ENCODE measurements at places on chromosomes 2 and 18. TPM values are rescaled to one million over a fixed set of nuclear protein-coding genes. Genes with fewer than 3 reads are reported as not detected.
A peak's percentile ranks its signal among the peaks of the same experiment; 100 is the strongest.

DNA sequence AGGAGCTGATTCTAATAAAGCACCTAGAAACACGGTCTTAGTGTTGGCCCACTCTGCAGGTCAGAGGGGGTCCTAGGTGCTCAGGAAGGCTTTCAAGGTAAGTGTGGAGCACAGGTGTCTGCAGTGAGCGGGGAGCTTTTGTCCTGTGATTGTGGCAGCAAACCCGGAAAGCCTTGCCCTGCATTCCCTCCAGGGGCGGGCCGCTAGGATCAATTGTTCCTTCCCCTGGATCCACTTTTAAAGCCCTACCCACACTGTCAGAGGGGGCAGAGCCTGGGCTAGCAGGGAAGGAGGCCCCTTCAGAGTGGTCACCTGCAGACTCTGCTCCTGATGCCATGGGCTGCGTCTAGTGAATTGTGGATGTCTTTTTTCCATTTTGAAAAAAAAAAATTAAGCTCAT, 176.0 kb downstream of the CTIF start:
- H3K4me3 ChIP-seq: no peak overlapping the region
- DNase-seq: peak; percentile 22
- H3K36me3 ChIP-seq: peaks cover 6% of the 10 kb centered on the region
- H3K27me3 ChIP-seq: no peaks in the 10 kb centered on the region
- peaks cover 12% of the 10 kb centered on the region for H3K4me1 ChIP-seq

The CPLX4 gene
- total RNA-seq: not detected

GRCh38 chr2:190634381-190634780, 14.5 kb upstream of the NAB1 start:
- H3K4me3 ChIP-seq: no peak overlapping the region
- H3K27ac ChIP-seq: no peak overlapping the region
- H3K36me3 ChIP-seq: no peaks in the 10 kb centered on the region
- DNase-seq: no peak
- H3K4me1 ChIP-seq: peaks cover 14% of the 10 kb centered on the region
- H3K27me3 ChIP-seq: no peaks in the 10 kb centered on the region

DNA sequence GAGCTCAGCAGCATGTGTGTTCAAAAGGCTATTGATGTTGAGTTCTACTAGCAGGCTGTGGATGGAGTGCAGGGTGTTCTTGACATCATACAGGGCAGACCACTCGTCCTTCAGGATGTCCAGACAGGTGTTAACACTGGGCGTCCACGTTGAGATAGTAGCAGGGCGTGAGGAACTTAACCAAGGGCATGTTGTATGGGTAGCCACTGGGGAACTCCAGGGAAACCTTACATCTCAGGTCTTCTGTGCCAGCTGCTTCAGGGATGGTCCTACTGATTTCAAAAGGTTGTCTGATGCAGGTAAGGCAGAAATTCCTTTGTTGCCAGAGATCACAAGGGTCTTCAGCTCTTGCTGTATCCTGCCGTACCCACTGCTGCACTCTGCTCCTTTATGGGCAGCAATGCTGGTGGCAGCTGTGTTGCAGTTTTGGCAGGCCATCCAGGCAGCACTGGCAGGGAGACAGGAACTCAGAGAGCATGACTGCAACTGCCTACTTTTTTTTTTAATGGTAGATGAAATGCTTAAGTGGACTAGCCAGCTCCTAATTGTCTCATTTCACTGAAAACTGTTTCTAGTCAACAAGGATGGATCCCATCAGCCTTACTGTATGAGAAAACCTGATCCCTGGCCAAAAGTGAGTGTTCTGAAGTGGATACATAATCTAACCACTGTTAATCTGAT, 32.4 kb upstream of the RBBP8 start:
- no peaks in the 10 kb centered on the region for H3K27me3 ChIP-seq
- H3K4me1 ChIP-seq: no peaks in the 10 kb centered on the region
- DNase-seq: no peak
- H3K27ac ChIP-seq: no peak overlapping the region
- peaks cover 4% of the 10 kb centered on the region for H3K36me3 ChIP-seq

DNA sequence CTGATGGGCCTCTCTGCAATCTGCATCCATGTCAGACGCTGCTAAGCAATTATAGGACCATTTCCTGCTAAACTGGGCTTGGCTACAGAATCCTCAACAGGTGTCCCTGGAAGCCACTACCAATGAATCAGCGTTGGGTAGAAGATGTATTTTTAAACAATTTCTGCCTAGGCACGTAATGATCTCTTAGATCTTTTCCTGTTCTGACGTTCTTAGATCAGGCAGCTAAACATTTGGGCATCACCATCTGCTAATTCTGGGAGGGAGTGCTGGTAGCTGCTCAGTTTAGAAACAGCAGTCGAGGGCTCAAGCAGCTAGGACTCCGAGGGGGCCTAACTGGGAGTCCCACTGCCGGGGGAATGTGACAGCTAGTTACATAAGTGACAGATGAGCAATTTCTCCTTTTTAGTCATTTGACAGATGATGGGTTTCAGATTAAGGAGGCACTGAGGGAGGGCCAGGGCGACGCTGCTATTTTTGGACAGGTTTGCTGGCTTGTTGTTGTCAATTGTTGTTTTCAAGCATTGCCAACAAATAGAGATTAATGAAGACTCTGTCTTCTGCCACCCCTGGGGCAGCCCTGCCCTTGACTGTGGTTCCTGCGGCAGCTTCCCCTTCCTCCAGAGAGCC, 92.7 kb downstream of the MRO start:
- no peak for DNase-seq
- peaks cover 18% of the 10 kb centered on the region for H3K36me3 ChIP-seq
- no peak overlapping the region for H3K27ac ChIP-seq
- H3K27me3 ChIP-seq: no peaks in the 10 kb centered on the region
- no peak overlapping the region for H3K4me3 ChIP-seq

- peaks cover 5% of the 10 kb centered on the region for H3K4me1 ChIP-seq
- H3K27ac ChIP-seq: no peak overlapping the region
- H3K36me3 ChIP-seq: no peaks in the 10 kb centered on the region
- no peak overlapping the region for H3K4me3 ChIP-seq
- no peaks in the 10 kb centered on the region for H3K27me3 ChIP-seq
- no peak for DNase-seq
These were observed 357.4 kb downstream of the AKAIN1 start for GRCh38 chr18:4839639-4840038.

- H3K36me3 ChIP-seq: no peaks in the 10 kb centered on the region
- H3K4me3 ChIP-seq: no peak overlapping the region
- H3K27me3 ChIP-seq: no peaks in the 10 kb centered on the region
- no peak overlapping the region for H3K27ac ChIP-seq
These were observed 83.2 kb upstream of the GALNT5 start for GRCh38 chr2:157174321-157174720.

The CFAP53 gene
- 1.5 TPM for total RNA-seq

- peaks cover 26% of the 10 kb centered on the region for H3K4me1 ChIP-seq
- no peaks in the 10 kb centered on the region for H3K27me3 ChIP-seq
- peaks cover 2% of the 10 kb centered on the region for H3K36me3 ChIP-seq
- no peak for DNase-seq
- H3K27ac ChIP-seq: no peak overlapping the region
- no peak overlapping the region for H3K4me3 ChIP-seq
These were observed 277.3 kb downstream of the TGIF1 start for GRCh38 chr18:3727274-3727673.

DNA sequence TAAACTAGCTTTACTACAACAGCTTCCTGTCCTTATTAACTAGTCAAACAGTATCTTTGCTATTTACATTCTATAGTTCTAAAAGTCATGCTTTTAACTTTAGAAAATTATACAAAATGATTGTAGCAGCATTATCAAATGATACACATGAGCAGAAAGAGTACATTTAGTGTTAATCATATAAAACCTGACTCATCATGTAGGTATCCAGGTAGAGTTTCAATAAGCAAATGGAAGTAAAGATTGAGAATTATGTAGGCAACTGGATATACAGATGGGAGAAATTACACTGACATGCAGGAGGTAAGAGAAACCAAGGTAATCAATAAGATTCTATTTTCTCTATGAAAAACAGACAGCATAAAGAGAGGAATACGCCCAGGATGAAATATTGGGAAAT, 33.8 kb downstream of the TRIP12 start:
- H3K36me3 ChIP-seq: peaks cover 1% of the 10 kb centered on the region
- H3K4me1 ChIP-seq: peaks cover 8% of the 10 kb centered on the region
- no peaks in the 10 kb centered on the region for H3K27me3 ChIP-seq

GRCh38 chr2:241689306-241689705, 2.7 kb upstream of the DTYMK start:
- no peaks in the 10 kb centered on the region for H3K27me3 ChIP-seq
- H3K27ac ChIP-seq: no peak overlapping the region
- H3K36me3 ChIP-seq: peaks cover 2% of the 10 kb centered on the region
- peaks cover 8% of the 10 kb centered on the region for H3K4me1 ChIP-seq
- DNase-seq: no peak
- peak overlapping the region; percentile 49 for H3K4me3 ChIP-seq

The SLC19A3 gene
- 36.4 TPM for total RNA-seq

- H3K36me3 ChIP-seq: no peaks in the 10 kb centered on the region
- no peak for DNase-seq
- H3K4me1 ChIP-seq: no peaks in the 10 kb centered on the region
- H3K27me3 ChIP-seq: peaks cover 7% of the 10 kb centered on the region
These were observed 43.5 kb downstream of the SLC14A2 start for GRCh38 chr18:45658756-45659155.

Data from progenitor cell of endocrine pancreas (in vitro differentiated cells).